ENCODE measurements at places on chromosomes 7 and 10.
A peak's percentile ranks its signal among the peaks of the same experiment; 100 is the strongest.

GRCh38 chr7:109021390-109021789 lies 451.7 kb downstream of the DNAJB9 start:
- DNase-seq, result no peak

GRCh38 chr10:121787169-121787568 lies 140.7 kb downstream of the ATE1 start:
- no peak for DNase-seq

DNA sequence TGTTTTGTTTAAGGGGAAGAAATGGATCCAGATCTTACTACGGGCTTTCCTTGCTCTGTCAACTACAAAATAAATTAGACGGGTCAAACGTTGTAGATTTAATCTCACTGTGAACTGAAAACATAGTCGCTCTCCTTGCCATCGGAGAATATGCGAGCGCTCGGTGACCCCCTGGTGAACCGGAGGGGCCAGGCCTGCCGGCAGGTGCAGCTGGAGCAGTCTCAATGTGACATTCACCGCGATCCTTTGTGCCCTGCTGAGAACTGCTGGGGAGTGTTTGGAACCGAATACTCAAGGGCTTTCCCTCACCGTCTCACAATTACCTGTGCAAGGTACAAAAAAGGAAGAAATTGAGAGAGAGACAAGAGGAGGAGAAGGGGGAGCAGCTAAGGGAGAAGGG lies 174.1 kb upstream of the GPR26 start:
- DNase-seq, result no peak

GRCh38 chr10:32256613-32257437 lies 90.1 kb downstream of the EPC1 start:
- DNase-seq, result peak; percentile 68

GRCh38 chr7:80134536-80135308 lies at the start of gene GNAI1:
Gene GNAI1, plus strand, starts transcription at chr7:80134831. Its CDS starts 330 bp downstream, at chr7:80135161.
- peak; percentile 75 for DNase-seq

DNA sequence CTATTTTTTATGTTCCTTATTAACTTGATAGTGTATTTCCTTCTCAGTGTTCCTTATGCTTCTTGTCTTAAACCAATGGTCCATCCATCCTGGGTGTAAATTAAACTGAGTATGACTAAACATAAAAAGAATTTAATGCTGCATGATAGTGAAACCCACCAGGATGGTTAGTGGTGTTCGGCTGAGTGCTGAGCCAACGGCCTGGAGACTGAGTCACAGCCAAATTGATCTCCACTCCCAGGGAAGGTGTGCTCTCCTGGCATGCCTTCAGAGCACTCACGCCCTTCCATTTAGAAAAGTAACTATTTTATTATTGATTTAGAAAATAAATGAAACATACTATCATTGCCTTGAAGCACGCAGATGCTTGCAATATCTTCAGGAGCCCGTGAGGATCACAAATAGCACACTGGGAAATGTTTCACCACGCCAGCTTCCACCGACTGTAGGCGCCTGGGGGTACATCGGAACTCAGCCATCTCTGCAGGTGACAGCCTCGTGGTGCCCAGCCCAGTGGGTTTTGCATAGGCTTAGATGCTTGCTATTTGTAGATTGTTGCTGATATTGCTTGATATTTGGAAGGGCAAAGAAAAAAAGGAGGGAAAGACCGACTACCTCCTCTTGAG lies 40.0 kb upstream of the LOXL4 start:
- no peak for DNase-seq

DNA sequence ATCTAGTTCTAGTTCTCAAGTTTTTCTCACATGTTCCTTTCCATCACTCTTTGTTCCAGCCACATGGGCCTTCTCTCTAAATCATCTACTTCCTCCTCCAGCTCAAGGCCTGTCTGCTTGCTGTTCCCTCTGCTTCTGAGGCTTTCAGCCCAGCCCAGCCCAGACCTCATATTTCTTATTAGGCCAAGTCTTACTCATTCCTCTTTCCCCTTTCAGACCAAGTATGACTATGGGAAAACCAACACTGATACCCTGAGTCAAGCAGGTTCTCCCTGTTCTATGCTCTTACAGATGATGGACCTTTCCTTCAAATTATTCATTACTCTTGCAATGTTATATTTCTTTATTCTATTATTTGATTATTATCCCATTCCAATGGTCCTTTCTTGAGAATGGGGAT lies 80.3 kb upstream of the SEM1 start:
- DNase-seq, result no peak

- DNase-seq, result no peak
Observed at GRCh38 chr10:104895981-104896380, 254.9 kb downstream of the SORCS3 start.

All from psoas muscle (tissue), 8 donors.